ENCODE measurements at places on chromosomes 1 and 21.

GRCh38 chr1:39704757-39705156, 13.5 kb upstream of the HPCAL4 start:
- no peak for DNase-seq

DNA sequence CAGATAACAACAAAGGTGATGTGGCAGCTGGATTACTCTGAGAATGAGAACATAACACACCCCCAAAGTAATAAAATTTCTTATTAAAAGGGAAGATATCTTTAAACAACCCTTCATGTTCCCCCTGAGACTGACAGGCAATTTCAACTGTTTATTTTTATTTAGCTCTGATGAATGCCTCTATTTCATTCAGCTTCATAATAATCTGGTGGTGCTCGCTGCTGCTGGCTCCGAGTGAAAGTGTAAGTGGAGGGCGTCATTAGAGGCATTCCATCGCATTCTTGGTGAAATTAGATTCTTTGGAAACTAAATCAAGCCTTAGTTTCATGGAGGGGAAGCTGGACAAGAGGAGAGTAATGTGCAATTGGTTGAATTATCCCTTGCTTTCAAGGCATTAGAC, 128.9 kb downstream of the GRIK1 start:
- DNase-seq: no peak

DNA sequence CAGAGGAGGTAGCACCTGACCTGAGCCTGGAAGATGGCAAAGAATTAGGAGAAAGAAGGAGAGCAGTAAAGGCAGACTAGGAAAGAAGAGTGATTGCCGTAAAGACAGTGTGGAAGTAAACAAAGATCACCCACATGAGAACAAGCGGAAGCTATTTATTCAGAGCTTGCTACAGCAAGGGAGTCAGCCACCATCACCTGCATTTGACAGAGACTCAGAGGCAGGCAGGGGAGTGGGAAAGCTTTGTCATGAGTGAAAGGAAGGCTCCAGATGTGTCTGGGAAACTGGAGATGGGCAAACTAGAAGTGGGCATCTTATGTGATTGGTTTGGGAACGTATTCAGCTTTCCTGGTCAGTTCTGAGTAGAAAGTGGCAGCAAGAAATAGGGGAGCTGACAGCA, 64.5 kb downstream of the NFASC start:
- DNase-seq: no peak

GRCh38 chr1:207346513-207346912, 25.0 kb downstream of the CD55 start:
- DNase-seq: no peak

DNA sequence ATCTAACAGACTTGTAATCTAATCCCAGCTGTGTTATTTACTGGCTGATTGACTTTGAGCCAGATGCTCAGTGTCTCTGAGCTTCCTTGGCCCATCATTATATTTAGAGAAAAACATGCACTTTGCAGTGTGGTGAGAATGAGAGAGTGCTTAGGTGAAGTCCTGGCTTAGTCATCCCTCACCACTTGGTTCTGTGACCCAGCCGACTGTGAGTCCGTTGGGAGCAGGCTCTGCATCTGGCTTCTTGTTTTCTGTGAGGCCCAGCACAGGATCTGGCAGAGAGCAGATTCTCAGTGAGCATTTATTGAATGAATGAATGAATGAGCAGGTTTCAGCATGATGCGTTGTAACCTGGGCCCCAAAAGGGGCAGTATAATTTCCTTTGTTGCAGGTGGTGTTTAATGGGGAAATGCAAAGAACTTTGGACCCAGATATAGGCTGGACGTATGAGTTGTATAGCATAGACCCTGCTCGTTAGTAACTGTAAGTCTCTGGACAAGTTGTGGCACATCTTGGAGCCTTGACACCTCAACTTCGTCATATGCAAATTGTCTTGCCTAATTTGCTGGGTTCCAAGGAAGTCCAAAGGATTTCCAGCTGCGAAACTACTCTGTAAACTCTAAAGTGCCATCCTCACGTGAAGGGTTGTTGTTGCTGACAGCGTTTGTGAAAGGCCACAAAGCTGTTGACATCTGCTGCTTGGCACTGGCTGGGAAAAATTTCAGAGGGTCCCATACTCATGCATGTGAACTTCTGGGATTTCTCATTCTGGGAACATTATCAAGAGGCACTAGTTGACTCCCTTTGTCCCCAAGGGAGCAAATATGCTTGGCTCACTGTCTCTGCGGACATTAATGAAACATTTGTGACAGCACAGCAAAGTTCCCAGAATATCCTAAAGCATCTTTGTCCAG, 138.8 kb upstream of the USP24 start:
- no peak for DNase-seq

DNA sequence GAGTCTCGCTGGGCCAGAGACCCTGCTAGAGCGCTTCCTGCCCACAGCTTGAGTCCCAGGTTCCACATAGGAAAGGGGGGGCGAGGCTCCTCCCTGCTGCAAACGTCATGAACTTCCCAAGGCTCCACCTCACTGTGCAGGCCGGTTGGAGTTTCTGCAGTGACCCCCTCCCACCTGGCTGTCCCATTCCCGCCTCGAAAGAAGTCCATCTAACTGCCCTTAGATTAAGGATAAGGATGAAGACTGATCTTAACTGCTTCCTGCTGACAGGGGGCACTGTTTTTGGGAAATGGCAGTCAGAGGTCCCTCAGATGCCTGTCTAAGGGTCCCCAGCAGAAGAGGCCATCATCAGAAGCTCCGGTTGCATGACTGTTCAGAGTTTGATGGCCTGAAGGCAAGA, 62.7 kb downstream of the STUM start:
- no peak for DNase-seq

DNA sequence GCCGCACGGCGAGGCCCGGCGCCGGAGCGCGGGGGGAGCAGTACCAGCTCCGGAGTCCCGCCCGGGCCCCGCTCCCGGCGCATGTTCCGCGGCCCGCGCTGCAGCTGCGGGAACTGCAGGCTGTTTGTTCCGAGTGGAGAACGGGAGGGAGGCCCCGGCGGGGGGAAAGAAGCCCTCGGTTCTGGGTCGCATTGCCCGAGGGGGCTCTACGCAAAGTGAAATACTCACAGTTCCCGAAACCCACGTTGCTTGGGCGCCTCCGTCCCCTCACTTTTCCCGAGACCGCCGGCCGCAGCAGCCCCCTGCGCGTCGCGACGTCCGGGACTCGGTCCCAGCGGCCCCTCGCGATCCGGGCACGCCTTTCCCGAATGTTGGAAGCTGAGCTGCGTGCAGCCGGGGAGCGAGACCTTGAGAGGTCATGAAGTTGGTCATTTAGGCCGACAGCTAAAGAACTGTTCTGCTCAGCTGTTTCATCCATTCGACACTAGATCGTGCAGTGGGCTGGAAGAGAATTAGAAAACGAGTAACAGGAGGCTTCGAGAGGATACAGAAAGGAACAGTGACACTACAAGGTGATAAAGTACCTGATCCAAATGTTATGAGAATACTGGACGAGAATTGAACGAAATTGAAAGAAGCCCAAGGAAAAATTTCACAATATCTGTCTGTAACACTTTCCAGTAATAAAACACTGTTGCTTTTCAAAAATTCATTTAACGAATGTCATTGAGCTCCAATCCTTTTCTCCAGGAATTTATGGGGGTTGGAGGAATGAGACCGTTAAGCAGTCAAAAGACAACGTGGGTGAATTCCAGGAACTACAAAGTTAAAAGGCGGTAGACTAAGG, 657 bp upstream of the LIN9 start:
- DNase-seq: peak; percentile 39

DNA sequence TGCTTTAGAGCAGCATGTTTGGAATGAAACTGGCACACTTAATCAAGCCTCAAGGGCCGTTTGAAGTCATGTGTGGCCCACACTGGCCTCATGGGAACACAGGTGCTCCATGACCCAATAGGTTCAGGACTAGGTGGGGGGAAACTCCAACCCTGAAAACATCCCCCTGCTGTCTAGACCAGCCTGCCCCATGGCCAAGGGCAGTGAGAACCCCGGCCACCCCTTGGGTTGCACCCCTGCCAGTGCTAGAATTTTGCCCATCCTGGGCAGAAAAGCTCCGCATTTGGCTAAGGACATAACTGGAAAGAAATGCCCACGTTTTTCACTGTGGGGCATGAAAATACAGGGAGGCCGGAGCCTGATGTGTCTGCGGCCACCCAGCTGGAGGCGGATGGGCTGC, 6.1 kb upstream of the PTGER3 start:
- DNase-seq: no peak

DNA sequence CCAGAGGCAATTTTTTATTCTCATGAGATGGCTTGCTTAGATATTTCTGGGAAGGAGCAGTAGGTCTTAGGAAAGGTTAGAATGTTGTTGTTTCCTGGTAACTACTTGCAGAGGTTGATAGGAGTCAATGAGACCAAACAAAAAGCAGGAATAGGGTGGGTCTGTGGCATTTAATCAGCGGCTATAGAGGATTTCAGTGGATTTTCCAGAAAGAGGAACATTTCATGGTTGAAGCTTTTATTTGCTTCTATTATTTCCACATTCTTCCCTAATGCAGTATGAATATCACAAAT, 111.3 kb upstream of the PALMD start:
- no peak for DNase-seq

DNA sequence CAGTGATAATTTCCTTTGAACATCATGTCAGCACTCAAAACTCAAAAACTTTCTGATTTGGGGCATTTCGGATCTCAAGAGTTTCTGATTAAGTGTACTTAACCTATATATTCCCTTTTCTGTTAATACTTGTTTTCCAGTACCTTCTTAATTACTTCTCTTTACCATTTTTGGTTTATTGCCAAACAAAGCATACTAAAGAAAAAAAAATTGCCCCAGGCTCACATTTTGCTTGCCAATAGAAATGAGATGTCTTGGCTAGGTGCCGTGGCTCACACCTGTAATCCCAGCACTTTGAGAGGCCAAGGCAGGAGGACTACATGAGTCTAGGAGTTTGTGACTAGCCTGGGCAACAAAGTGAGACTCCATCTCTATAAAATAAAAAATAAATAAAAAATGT, 4.8 kb downstream of the PSMD4 start:
- no peak for DNase-seq

Measured in effector memory CD8-positive, alpha-beta T cell (primary cell).